Body of pancreas (tissue), 4 donors: ENCODE measurements at places on chromosomes 7 and 10.

DNA sequence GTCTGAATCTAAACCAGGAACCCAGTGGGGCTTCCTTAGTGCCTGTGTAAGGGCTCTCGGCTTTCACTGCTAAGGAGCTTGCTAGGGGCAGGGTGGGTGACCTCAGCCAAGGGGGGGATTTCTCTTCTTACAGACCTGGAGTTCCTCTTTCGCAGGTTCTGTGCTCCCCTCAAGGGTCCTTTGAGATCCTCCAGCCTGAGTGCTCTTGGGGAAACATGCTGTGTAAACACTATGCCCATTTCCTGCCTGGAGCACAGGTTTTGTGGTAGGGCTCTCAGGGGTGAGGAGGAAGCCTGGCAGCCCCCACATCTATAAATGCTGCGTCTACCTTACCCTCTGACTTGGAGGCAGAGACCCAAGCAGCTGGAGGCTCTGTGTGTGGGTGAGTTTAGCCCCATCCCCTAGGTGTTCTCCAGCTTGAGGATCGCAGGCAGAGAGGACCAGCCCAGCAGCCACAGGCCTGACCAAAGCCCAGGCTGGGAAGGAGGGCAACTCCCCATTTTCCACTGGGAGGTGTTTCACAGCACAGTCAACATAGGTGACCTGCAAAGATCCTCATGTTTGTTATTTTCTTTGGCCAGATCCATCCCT, at the start of gene SFTPA1:
Gene SFTPA1, plus strand, starts transcription at position 339 of the 591 bp plus-strand sequence. CDS start 887 bp downstream, outside the sequence.
- DNase-seq: no peak

DNA sequence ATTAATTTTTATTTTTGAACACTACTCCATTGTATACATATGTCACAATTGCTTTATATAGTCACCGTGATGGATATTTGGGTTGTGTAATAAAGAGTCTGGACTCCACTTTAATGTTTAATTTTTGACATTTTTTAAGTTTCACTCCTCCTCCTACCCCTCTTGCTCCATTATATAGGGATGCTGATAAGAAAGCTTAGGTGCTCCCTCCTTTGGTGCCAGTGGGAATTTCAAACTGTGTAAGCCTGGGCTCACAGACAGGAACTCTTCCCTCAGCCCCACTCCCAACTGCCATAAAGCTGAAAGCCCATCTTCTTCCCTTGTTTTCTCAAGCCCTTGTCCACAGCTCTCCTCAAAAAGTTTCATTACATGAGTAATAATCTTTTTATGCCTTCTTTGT, 47.6 kb downstream of the TWIST1 start:
- no peak for DNase-seq

DNA sequence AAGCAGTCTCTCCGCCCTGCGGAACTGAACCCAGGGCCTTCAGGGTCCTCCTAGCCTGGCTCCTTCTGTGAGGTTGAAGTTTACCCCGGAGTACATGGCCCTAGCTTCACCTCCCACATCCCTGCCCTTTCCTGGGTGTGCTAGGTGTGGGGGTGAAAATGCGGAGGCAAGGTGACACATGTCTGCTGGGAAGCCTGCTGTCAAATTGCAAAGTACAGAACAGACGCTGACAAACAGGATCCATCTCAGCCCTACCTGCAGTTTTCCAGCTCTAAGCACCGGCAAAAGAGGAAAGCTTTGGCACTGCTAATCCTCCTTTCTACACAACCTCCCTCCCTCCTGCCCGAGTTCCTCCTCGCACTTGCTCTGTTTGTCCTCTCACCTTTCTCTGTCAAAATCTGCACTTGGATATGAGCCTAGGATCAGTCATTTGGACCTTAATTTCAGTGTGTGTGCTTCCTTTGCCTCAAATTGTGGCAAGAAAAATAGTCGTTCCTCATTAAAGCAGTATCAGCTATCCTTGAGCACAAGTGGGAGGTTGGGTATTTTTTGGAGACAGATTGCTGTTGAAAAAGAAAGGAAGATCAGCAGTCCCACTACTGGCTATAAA, 14.4 kb upstream of the GPR15LG start:
- no peak for DNase-seq

DNA sequence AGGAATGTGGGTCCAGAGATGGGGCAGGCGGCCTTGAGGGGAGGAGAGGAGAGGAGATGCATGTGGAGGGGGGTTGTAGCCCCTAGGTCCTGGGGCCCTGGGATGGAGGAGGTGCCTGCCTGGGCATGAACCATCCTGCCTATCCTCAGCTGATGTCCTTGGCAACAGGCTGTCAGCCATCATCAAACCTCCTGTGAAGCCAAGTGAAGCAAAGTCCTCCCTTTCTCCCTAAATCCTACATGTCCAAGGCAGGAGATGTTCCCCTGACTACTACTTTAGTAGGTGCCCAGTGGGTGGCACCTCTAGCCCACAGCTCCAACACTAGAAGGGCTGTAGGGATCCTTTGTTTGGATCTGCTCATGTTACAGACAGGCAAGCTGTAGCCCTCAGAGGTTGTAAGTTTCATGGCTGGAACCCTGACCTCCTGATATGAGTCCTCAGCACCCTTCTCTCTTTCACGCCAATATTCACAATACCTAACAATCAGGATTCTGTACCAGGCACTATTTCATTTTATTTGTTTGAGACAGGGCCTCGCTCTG, 66.6 kb upstream of the SYPL1 start:
- DNase-seq: peak; percentile 32

GRCh38 chr7:22998519-22998896, 15.4 kb downstream of the HYCC1 start:
- no peak for DNase-seq

DNA sequence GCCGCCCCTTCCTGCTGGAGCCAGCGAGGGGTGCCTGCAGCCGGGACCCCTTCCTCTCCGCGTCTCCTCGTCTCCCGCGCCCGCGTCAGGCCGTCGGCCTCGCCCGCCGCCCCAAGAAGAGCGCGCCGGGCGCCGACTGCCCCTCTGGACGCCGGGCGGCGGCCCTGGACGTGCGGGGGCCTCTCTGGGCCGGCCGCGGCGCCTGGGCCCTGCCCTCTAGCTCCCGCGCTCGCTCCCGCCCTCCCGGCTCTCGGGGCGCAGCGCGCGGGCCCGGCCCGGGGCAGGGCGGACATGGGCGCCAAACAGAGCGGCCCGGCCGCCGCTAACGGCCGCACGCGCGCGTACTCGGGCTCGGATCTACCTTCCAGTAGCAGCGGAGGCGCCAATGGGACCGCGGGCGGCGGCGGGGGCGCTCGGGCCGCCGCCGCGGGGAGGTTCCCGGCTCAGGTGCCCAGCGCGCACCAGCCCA, 704 bp downstream of the ZNRF2 start:
- DNase-seq: peak; percentile 48
